C1 segment of cervical spinal cord (tissue), 14 donors: ENCODE measurements at places on chromosomes 3 and 15.
A peak's percentile ranks its signal among the peaks of the same experiment; 100 is the strongest.

DNA sequence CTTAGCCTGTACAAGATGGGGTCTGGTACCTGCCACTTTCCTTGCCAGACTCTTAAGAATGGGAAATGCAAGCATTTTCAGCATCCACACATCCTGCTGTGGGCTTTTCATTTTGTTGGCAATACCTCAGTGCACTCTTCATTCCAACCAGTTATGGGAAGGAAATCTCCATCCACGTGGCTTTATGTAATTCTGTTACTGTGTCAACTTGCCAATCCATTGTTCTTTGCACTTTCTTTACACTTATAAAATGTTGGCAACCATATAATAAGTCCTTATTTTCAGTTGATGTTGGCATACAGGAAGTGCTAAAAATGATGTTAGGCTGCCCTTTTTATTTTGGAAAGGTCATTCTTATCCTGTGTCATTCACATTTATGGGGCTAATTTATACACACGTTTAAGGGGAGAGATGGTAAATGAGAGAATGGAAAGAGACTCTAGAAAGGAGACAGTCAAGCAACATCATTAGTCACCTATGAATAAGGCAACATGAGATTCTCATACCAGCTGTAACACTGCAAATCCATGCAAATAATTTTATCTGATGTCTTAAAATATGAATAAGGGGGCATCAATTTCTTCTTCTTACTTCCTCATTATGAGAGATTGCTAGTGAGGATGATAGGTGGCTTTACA lies 238.7 kb downstream of the CHST2 start:
- DNase-seq: no peak

DNA sequence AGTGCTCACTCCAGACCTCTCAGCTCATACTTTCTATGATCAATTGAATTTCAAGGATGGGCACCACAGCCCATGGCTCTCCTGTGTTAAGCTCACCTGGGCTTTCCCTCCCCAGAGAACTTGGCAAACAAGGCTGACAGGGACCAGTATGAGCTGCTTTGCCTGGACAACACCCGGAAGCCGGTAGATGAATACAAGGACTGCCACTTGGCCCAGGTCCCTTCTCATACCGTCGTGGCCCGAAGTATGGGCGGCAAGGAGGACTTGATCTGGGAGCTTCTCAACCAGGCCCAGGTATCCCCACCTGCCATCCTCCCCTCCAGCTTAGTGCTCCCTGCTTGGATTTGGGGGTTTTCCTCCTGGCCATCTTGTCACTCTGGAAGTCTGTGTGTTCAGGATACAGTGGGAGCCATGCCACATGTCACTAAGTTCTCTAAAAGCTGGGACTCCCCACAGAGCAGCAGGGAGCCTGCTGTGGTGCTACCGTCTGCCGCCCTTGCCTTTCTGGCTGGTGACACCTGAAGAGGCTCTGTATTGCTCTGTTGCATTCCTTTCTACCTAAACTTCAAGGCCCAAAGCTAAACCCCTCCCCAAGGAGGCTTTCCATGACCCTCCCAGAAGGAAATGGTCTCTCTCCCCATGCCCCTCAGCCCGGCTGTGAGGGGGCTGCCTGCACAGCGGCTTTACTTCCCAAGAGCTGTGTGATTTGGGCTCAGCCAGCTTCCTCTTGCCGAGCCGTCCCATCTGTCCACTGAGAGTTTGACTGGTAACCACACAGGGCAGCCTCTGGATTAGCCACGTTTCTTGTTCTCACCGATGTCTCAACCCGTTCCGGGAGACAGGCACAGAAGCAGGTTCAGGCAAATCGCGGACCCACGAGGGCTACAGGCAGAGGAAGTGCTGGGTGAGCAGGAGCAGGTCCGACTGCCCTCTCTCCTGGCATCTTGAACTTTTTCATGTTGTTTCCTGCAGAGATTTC lies 10.8 kb downstream of the TF start:
- no peak for DNase-seq

- no peak for DNase-seq
Measured at GRCh38 chr3:164024786-164025185, 1053.5 kb downstream of the SI start.

- DNase-seq: no peak
Measured at GRCh38 chr3:56940321-56940720, 120.1 kb upstream of the SPATA12 start.

DNA sequence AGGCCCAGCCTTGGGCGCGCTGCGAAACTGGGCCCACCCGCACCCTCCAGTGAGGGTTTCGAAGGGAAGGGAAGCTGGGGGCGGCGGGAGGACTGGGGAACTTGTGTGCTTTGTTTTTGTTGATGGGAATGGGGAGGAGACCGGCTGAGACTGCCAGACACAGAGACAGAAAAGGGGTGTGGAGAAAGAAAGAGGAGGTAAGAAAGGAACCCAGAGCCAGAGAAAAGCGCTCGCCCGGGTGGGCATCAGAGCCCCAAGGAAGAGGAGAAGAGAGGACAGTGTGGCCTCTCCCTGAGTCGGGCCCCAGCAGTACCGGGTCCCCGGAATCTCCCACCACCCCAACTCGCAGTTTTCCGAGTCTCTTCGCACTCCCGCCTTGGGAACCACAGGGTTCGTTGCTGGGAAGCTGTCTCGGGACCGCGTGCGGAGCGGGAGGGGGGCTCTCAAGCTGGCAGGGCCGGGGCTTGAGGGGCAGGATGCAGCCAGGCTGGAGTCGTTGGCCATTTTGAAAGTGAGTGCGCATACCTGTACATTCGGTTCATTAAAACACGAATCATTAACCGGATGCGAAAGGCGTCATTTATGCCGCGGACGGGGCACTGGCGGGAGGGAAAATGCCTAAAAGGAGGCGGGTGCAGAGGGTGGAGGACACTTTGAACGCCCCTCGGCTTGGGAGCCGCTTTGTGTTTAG lies 3.1 kb downstream of the SKOR1 start:
- DNase-seq: no peak

GRCh38 chr3:186746008-186746407 lies 28.8 kb downstream of the KNG1 start:
- DNase-seq: no peak

GRCh38 chr15:61037031-61037430 lies 192.1 kb downstream of the RORA start:
- no peak for DNase-seq

DNA sequence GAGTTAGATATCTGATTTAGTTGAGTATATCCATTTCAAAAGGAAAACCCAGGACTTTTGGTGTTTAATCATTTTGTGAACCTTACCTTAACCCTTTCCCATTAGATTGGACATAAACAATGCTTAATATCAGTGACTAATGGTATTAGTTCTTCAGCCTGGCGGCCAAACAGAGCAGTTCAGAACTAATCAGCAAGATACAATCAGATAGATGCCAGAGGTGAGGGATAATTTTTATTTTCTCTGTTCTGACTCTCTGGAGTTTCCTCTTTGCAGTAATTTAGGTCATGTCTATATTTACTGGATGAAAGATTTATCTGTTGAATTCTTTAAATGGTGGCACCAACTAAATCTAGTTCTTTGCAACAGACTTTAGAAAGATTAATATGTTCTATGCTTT lies 337.8 kb downstream of the ROBO2 start:
- no peak for DNase-seq

DNA sequence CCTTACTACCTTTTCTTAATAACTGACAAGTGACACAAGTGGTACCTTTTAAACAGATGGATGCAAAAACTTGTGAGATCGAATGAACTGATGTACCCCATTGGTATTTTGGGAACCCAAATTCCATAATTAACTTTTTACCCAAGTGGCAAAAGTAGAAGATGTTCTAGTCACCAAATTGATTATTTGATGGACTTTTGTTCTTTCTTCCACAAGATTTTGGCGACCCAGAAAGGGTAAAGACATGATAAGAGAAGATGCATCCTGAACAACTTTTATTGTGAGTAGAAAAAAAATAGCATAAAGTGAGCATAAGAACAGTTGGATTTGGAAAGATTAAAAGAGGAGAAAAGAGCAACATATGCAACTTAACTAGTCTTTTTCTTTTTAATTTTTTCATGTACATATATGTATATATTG lies 159.5 kb downstream of the TIGIT start:
- no peak for DNase-seq

DNA sequence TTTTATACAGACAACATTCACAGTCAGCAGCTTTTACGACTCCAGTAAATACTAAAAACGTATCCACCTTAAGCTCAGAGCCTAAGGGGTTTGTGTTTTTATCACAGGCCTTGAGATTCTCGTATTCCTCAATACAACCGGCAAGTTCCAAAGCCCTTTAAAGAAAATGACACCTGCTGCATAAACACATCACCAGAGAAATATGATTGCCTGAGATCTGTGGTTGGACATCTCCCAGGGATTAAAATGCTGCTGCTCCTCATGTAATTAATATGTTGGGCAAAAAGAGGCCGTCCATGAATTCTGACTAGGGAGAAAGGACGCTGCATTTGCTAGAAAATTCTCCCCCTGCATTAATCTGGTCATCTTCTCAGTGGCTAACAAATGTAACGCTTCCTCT lies 544.8 kb downstream of the MAGI1 start:
- no peak for DNase-seq

- DNase-seq: no peak
Measured at GRCh38 chr15:52008359-52008697, 10.7 kb upstream of the MAPK6 start.

DNA sequence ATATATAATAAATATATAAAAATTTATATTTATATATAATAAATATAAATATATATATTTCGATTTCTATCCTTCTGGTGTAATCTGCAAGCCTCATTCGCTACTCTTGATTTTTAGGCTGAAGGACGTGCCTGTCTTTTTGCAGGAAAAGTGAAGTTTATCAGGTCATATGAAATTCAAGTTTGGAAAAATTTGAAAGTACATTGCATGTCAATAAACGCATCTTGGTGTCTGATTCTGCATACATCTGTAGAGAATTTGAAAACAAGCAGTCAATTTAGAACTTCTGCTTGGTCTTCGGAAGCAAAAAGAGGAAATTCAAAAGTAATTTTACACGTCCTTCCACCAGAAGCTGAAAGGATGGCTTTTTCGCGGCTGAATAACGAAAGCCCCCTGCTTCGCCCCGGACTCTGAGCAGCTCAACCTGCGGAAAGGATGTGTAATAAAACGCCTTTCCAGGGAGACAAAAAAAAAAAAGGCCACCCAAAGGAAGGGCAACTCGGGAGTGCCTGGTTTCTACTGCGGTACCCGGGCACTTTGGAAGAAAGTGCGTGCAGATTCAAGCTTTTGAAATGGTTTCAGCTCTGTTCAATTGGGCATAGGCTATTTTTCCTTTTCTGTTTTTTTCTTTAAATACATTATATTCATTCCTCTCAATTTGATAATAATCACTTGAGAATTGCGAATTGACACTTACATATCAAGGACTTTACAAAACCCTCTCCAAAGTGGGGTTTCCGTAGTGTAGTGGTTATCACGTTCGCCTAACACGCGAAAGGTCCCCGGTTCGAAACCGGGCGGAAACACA lies 1.5 kb upstream of the MYNN start:
- peak; percentile 63 for DNase-seq

- DNase-seq: no peak
Measured at GRCh38 chr3:30161375-30161774, 445.0 kb upstream of the TGFBR2 start.

DNA sequence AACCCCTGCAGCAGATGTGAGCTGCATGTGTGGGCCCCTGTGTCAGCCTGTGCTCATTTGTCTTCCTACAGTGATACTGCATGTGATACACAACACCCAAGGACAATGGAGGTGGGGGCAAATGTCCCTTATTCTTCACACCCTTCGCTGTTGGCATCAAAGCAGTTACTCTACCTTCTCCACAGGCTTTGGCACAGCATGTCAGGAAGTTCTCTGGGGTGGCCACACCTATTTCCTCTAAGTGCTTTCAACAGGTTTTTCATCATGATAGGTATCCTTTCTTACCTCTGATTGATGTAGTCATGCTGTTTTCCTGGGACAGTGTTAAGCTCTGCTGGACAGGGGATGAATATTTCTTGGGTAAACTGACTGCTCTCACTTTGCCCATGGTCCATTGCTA lies 29.5 kb downstream of the ZNF662 start:
- no peak for DNase-seq

DNA sequence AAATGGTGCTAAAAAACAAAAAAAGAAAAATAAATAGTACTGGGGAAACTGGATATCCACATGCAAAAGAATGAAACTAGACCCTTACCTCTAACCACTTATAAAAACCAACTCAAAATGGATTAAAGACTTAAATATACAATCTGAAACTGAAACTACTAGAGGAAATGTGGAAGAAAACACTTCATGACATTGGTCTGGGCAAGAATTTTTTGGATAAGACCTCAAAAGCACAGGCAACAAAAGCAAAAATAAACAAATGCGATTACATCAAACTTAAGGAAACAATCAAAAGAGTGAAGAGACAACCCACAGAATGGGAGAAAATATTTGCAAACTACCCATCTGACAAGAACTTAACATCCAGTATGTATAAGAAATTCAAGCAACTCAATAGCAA lies 6.4 kb downstream of the IFT57 start:
- DNase-seq: no peak

DNA sequence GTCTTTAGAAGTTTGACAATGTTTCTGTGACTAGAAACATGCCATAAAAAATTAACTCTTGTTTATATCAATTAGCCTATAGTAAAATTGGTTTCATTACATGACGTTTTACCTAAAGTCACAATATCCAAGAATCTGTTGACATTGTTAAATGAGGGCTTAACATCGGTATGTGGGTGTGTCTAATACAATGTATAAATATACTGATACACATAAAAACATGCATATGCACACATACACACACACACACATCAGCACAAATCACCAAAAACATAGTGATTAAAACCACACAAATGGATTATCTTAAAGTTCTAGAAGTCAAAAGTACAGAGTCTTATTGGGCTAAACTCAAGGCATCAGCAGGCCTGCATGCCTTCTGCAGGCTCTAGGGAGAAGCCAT lies 456.7 kb downstream of the NTRK3 start:
- DNase-seq: no peak

DNA sequence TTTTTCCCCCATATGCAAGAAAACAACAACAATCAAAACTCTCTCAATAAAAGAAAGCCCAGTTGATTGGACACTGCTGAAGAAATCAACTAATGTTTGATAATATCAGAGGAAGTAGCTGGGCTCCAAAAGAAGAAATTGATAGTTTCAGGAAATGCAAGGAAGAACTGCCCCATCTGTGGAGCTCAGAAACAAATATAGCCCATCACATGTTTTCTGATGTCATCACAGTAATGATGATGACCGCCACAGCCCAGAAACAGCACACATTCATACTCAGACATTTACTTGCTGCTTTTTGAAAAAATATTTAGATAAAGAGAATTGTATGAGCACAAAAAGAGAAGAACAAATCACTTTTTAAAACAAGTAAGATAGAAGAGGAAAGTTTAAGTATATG lies 67.6 kb downstream of the GOLIM4 start:
- no peak for DNase-seq

DNA sequence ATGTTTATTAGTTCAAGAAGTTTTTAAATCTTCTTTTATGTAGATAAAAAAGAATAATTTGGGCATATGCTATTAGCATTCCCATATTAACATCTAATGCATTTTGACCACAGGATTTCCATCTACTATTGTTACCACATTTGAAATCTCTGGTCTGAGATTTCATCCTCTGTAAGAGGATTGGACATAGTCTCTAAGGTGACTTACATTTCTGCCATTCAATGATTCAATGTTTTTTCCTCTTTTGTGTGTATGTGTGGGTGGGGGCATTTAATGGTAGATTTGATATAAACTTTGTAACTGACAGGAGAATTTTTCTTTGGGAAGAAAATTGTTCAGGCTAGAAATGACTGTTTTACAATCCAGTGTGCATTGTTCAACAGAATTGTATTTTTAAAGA lies 307.3 kb upstream of the RBMS3 start:
- DNase-seq: no peak

- DNase-seq: no peak
Measured at GRCh38 chr15:53982876-53983275, 4.6 kb downstream of the UNC13C start.

- no peak for DNase-seq
Measured at GRCh38 chr3:114847564-114847963, 299.5 kb downstream of the ZBTB20 start.
